ENCODE measurements at places on chromosomes 1 and 21. TPM values are rescaled to one million over a fixed set of nuclear protein-coding genes. Genes with fewer than 3 reads are reported as not detected.

- no peak for DNase-seq
Observed at GRCh38 chr1:178308438-178308837, 188.3 kb downstream of the CLEC20A start.

- no peaks in the 10 kb centered on the region for H3K27me3 ChIP-seq
Observed at GRCh38 chr1:161351482-161351881, 16.2 kb downstream of the CFAP126 start.

DNA sequence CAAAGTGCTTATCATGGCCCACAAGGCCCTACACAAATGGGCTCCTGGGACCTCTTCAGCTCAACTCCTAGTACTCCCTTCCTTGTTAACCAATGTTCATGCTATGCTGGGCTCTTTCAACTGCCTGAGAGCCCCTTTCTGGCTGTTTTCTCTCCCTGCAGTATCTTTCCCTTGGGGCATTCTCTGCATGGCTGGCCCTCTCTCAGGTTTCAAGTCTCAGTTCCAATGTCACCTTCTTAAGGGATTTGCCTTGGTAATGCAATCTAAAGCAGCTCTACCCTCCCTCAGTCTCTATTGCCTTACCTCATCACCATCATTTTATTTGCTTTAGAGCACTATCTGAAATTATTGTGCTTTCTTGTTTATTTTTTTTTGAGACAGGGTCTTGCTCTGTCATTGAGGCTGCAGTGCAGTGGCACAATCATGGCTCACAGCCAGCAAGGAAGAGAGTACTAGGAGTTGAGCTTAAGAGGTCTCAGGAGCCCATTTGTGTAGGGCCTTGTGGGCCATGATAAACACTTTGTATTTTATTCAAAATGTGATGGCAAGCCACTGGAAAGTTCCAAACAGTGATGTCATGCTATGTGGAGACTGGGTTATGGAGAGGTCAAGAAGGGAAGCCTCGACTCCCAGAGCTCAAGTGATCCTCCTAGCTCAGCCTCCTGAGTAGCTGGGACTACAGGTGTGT is 63.4 kb upstream of the SRSF10 start:
- peaks cover 22% of the 10 kb centered on the region for H3K4me1 ChIP-seq
- no peak overlapping the region for H3K27ac ChIP-seq
- H3K36me3 ChIP-seq: no peaks in the 10 kb centered on the region
- H3K4me3 ChIP-seq: no peak overlapping the region

DNA sequence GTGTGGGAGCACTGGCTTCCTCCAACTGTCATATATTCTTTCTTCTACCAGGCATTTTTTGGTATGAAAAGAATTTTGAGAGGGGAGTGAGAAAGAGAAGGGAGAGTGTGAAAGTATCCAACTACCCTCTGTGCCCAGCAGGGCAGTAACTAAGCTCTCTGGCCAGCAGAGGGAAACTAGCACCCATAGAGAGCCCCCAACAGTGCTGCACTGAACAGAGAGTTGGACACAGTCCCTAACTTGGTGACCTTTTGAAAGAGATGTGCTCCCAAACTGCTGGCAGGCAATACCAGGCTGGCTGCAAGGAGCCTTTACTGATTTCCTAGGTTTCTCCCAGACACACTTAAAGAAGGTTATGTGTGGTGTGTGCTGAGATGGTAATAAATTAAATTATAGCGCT is 118.8 kb upstream of the PBX1 start:
- DNase-seq: peak; percentile 41
- H3K4me1 ChIP-seq: 0 out of 2 replicates have a peak, but pooled peaks cover 5% of the 10 kb centered on the region
- H3K27me3 ChIP-seq: no peaks in the 10 kb centered on the region
- no peaks in the 10 kb centered on the region for H3K36me3 ChIP-seq
- H3K27ac ChIP-seq: no peak overlapping the region
- no peak overlapping the region for H3K4me3 ChIP-seq

DNA sequence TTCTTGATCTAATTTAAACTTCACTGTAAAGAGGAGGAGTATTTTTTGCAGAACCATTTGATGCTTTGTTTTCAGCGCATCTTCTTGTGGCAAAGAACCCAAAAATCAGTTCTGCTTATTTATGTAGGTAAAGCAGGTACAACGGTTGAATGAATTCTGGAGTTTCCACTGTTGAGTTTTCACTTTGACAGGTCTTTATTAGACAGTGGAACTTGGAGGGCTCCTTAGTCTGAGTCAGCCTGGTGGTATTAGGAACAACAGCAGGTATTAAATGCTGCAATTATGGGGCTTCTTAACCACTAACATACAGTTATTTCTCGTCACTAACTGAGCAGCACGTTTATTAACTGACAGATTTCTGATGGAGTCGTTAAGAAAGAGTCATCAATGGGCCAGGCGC is 1.2 kb downstream of the LRIG2 start:
- peak overlapping the region; percentile 93 for H3K27ac ChIP-seq
- no peaks in the 10 kb centered on the region for H3K27me3 ChIP-seq
- H3K36me3 ChIP-seq: no peaks in the 10 kb centered on the region
- peak overlapping the region; percentile 92 for H3K4me3 ChIP-seq

NLRP3 gene
- 0.76 TPM for total RNA-seq

Data from GM23248 (cell line).